NCI-H146 (cell line): ENCODE measurements at places on chromosomes 6 and 20.
A peak's percentile ranks its signal among the peaks of the same experiment; 100 is the strongest.

DNA sequence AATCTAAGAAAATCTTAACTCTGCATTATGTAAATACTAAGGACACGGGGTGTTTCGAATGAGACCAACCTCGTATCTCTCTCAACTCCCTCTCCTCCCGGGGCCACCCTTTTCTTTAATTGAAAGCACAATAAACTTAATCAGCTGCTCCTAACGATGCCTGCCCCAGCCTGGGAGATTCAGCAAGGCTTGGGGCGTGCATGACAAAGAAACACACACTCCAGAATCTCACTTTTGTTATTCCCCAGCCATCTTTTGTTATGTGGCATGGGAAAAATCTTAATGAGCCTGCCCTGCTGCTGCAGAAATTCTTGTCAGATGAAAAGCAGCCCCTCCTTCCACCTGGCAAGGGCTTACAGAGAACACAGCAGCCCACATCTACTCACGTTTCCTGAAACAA is 117.4 kb downstream of the TTLL2 start:
- no peak for DNase-seq

DNA sequence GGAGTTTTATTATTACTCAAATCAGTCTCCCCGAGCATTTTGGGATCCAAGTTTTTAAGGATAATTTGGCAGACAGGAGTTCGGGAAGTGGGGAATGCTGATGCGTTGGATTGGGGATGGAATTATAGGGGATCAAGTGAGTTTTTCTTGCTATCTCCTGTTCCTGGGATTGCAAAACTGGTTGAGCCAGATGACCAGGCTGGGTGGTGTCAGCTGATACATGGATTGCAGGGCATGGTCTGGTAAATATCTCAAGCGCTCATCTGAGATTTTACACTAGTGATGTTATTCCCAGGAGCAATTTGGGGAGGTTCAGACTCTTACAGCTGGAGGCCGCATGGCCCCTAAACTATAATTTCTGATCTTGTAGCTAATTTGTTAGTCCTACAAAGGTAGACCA is 54.7 kb downstream of the ENPP1 start:
- DNase-seq, result no peak

DNA sequence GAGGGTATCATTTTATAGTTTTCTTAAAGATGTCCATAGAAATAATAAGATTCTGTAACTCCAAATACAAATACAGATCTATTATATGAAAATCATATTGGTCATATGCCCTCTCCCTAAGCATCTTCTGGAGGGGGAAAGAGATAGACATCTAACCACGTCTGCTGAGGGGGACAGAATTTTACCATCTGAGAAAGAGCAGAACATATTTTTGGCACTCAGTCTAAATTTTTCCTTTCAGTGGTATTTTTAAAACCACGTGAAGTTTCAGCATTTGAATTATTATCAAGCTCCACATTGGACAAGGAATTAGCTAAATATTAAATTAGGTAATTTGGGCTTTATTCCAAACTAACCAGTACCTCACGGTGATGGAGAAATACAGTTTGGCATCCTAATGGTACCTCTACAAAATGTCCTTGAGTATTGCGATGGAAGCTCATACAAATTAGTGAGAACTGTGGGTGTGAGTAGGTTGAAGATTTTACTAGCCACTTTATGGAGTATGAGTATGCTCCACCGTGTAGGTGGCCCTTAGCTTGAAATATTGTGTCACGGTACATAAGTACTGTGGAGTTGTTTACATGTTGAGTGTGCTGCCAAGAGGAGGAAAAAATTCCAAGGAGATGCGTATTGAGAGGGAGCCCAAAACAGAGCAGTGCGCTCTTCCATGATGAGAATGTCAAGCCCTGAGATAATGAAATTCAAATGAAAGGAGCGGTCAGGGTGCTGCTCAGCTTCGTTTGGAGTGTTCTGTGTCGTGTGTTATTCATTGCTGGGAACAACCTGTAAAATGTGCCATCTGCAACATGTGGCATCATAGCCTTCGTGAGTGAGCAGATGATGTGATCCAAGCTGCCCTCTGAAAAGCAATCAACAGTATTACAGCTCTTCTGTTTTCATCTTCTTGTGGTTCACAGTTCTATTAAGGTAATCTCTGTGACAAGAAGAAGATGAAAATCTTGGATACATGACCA is 48.4 kb upstream of the PHACTR2 start:
- no peak for DNase-seq

DNA sequence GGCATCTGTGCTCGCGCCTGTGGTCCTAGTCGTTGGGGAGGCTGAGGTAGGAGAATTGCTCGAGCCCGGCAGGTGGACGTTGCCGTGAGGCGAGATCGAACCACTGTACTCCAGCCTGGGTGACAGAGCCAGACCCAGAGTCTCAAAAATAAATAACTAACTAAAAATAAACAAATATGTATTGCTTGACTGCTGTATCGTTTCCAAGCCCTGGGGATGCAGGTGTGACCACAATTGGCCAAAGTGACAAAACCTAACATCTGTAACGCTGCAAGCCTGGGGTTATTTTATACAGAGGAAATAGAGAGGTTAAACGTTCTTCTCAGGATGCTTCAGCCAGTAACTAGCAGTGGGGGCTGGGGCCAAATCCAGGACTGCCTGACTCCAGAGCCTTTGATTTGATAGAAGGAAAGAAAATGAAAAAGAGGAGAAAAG is 1.9 kb upstream of the SRSF3 start:
- no peak for DNase-seq

DNA sequence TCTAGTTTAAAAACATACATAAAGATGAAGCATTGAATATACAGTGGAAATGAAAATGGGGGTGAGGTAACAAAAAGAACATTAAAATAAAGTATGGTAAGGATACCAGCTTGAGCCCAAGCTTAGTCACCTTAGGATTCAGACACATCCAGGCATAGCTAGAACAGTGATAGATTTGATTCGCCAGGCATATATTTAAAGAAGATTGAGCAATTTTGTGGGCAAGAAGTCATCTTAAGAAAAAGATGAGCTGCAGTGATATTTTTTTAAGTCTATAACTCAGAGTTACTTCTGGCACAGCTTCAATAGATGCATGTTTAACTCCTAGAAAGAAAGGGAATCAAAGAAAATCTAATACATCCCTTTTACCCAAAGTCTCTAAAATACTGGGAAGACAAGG is 97.9 kb downstream of the BMP5 start:
- DNase-seq, result no peak

DNA sequence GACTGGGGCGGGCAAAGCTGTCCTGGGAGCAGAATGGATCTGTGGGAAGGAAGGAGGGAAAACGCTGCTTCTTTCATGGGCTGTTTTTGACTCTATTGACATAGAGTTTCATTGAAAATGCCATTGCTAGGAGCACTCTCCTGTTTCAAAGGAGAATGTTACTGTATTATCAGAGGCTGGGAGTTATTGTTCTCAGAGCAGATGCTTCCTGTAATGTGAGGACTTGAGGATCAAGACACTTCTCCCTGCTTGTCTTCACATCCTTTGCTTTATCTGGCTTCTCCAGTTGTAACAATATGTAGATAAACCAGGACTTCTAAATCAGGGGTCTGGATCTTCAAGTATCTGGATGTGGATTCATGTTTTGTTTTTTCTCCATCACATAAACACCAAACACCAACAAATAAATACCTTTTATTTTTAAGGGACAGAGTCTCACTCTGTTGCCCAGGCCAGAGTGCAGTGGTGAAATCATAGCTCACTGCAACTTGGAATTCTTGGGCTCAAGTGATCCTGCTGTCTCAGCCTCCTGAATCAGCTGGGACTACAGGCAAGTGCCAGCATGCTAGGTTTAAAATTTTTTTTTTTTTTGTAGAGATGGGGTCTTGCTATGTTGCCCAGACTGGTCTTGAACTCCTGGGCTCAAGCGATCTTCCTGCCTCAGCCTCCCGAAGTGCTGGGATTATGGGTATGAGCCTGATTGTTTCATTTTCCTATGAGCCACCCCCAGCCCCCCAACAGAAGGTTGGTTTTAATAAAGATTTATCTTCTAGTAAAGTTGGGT is 3.9 kb downstream of the CD109 start:
- no peak for DNase-seq

GRCh38 chr20:1894951-1895673 is at the start of gene SIRPA:
SIRPA (plus strand) TSS chr20:1895407; CDS start chr20:1895448, 41 bp downstream.
- DNase-seq, result peak; percentile 34

DNA sequence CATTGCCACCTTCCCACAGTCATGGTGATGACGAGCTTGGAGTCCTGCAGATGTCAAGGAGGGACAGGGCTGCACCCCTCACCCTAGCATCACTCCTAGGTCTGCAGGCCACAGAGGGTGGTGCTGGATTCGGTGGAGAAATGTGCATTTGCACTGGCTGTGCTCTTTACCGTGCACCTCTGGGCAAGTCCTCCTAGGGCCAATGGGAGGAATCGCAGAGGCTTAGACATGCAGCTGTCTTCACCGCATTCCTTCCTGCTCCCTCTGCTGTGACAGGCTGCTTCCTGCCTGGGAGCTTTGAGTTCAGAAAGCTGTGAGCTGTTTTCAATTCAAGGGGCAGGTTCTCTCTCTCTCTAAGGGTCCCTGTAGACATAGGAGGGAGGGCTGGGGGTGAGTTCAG is 85.1 kb downstream of the EDN3 start:
- DNase-seq, result no peak

DNA sequence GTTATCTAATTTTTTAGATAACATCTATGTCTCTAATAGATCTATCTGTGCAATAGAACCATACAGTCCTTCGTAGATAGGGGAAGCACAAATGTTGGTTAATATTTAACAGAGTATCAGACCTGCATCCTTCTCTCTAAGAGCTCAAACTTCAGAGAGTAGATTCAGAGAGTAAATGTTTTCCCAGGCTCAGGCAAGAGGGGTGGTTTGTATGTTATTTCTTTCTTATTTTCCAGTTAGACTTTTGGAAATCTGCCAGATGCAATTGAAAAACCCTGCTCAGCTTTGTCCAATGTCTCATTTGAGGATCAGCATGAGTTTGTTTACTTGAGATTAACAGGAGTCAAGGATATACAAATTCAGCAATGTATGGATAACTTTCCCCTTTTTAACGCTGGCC is 361.9 kb downstream of the BCKDHB start:
- no peak for DNase-seq

- DNase-seq, result no peak
Observed at GRCh38 chr20:57309544-57310115, 20.0 kb upstream of the SPO11 start.

DNA sequence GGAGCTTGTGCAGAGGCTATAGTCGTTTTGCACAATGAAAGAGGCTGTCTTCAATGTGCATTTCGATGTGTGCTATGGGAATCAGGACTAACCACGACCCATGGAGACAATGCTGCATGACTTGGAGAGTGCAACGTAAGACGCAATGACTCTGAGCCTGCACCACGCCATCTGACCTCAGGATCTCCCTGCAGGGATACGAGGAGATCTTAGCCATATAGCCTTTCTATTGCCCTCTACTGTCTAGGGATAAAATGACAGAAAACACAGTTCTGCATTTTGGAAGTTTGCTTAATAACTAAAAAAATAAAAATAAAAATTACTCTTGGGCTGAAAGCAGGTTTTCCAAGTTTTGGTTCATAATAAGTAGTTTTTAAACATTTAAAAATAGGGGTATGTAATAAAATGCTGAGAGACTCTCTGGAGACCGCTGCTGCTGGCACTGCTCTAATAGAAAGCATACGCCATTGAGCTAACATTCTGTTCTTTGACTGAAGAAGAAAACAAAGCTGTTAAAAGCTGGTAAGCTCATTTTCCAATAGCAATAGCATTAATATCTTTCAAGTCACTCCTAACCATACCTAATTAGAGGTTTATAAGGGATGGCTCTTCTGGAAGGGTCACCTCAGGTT is 87.2 kb downstream of the PDE7B start:
- DNase-seq, result peak; percentile 10

DNA sequence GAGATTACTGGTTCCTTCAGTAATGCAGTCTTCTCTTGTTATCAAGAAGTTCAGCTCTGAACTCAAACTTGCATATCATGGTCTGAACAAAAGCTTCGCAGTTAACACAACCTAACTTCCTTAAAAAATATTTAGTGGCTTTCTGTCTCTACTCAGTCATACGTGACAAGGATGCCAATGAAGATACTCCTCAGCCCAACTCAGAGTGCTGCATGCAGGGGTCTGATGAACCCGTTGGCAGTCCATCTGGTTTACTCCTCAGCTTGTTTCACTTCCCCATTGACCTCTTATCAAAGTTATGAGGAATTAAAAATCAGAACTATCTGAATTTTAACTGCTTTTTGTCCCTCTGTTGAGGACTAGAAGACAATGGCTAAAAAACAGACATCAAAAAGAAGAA is 56.6 kb upstream of the RIN2 start:
- DNase-seq, result no peak

GRCh38 chr20:15842872-15843271 is 730.4 kb downstream of the KIF16B start:
- DNase-seq, result no peak

GRCh38 chr6:10309457-10310329 is 105.2 kb downstream of the TFAP2A start:
- DNase-seq, result peak; percentile 76

- peak; percentile 67 for DNase-seq
Observed at GRCh38 chr20:35663516-35664465, 909 bp downstream of the CPNE1 start.

- DNase-seq, result no peak
Observed at GRCh38 chr6:33592280-33592594, 12.2 kb upstream of the BAK1 start.

DNA sequence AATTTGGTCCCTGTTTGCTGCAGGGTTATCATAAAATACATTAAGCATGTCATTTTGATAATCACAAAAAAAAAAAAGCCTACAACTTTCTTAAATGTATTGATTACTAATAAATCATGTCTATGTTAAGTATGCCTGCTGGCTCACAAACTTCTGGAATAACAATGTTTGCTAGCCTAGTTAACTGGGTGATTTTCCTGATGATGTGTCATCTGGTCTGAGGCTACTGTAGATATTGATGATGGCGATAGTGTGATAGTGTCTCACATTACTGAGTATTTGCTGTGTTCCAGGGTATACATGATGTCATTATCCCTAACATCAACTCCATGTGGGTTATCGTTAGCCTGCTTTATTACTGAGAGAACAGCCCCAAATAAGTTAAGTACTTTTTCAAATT is 86.2 kb upstream of the VSTM2L start:
- peak; percentile 40 for DNase-seq

GRCh38 chr6:135572051-135572450 is 74.5 kb upstream of the AHI1 start:
- DNase-seq, result no peak

- no peak for DNase-seq
Observed at GRCh38 chr6:70225055-70225454, 77.8 kb downstream of the COL9A1 start.

DNA sequence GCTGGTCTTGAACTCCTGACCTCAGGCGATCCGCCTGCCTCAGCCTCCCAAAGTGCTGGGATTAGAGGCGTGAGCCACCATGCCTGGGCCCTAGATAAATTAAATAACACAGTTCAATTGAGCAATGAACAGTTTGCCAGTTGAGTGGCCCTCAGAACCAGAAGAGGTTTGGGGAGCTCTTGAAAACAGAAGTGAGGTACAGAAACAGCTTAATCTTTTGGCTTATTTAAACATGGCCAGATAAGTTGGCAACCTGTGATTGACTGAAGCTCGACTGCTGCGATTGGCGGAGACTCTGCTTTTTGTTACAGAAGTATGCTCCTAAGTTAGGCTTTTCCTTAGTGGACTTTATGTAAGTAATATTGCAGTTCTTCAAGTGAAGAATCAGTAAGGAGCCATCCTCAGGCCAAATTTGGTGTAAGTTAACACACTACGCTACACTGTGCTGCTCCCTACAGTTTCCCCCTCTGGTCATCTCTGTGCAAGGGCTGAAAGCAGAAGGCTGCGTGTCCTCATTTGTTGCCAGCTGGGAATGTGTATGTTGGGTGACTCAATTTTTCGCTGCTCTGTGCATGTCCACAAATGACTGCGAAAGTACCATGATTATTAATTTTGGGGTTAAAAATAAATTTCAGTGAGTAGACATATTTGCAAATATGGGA is 9.8 kb downstream of the XRN2 start:
- DNase-seq, result no peak
